A549 treated with GW870086 at 1 μM for 4 hours (cell line): ENCODE measurements at places on chromosomes 13 and 19. TPM values are rescaled to one million over a fixed set of nuclear protein-coding genes. Genes with fewer than 3 reads are reported as not detected.

Gene LIM2
- total RNA-seq: not detected in 5 replicates

Gene ZNF14
- 1.7 to 2.6 TPM (median 2.1 TPM) in 5 replicates for total RNA-seq

Gene MADCAM1
- 0.14 to 0.40 TPM (median 0.33 TPM) in 5 replicates for total RNA-seq

Gene SLC6A16
- total RNA-seq: 0.62 to 1.6 TPM (median 0.81 TPM) in 5 replicates

Gene IL12RB1
- total RNA-seq: not detected in 5 replicates

Gene RUBCNL
- 0.07 to 0.31 TPM (median 0.28 TPM) in 5 replicates for total RNA-seq

Gene SHISA7
- not detected in 5 replicates for total RNA-seq

Gene KLK14
- total RNA-seq: 0.32 to 0.71 TPM (median 0.42 TPM) in 5 replicates

Gene SPACA4
- 0.31 TPM in 1 of 5 replicates, not detected in the others for total RNA-seq

Gene AKAP8
- 14.6 to 18.0 TPM (median 17.0 TPM) in 5 replicates for total RNA-seq

Gene ARRDC5
- not detected in 5 replicates for total RNA-seq

Gene FXYD1
- 0.39 to 0.57 TPM in 2 of 5 replicates, not detected in the others for total RNA-seq

Gene TUBA3C
- total RNA-seq: not detected in 5 replicates

Gene SLC1A5
- total RNA-seq: 207 to 256 TPM (median 226 TPM) in 5 replicates

Gene ZNF71
- 9.3 to 11.7 TPM (median 10.7 TPM) in 5 replicates for total RNA-seq

Gene LGALS16
- not detected in 5 replicates for total RNA-seq

Gene IGFL4
- total RNA-seq: 0.29 to 0.82 TPM (median 0.36 TPM) in 5 replicates

Gene GTF2F1
- total RNA-seq: 50.9 to 59.6 TPM (median 56.0 TPM) in 5 replicates

Gene NAPA
- 86.8 to 111 TPM (median 94.3 TPM) in 5 replicates for total RNA-seq

Gene NLRP9
- not detected in 5 replicates for total RNA-seq

Gene FFAR2
- total RNA-seq: not detected in 5 replicates

Gene DACH1
- not detected in 5 replicates for total RNA-seq

Gene MBD3L1
- not detected in 5 replicates for total RNA-seq

Gene SPC24
- 15.6 to 22.5 TPM (median 21.0 TPM) in 5 replicates for total RNA-seq

Gene DBP
- 1.1 to 2.5 TPM (median 2.0 TPM) in 5 replicates for total RNA-seq

Gene SIGLEC9
- 0.06 to 0.08 TPM in 2 of 5 replicates, not detected in the others for total RNA-seq

Gene FFAR1
- total RNA-seq: not detected in 5 replicates

Gene RXFP2
- not detected in 5 replicates for total RNA-seq

Gene KLF1
- total RNA-seq: not detected in 5 replicates

Gene CCDC70
- total RNA-seq: not detected in 5 replicates
